ENCODE measurements at places on chromosomes 1 and 21.

DNA sequence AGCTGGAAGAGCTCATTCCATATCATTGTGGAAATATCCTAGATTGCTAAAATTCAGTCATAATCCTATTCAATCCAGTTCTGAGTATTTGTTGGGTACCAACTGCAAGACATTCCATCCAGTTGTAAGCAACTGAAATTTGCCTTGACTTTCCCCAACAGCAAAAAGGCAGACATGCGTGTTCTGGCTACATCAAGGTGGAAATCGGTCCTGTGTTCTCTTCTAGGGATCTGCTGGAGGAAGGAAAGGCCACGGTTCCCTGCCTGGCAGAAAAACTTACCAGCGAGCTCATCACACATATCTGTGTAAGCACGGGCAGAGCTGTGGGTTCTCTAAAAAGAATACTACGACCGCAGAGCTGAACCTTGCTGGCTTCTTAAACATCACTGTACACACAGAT, 17.5 kb downstream of the MX1 start:
- no peak for DNase-seq

DNA sequence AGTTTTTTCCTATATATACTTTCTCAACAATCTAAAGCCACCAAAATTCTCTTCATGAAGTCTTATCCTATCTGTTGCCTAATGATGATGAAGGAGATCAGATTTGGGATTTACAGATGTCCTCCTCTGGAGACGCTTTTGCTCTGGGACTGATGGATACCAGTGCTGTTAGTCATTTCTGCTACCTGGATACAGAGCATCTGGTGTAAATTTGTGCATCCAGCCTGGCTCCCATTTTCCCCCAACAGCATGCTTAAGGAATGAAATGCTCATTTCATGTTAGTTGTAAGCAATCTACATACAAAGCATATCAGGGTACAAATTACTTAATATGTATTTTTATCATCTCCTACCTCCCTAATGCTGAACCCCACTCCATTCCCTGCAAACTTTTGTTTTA, 57.7 kb downstream of the HNRNPR start:
- DNase-seq: no peak

DNA sequence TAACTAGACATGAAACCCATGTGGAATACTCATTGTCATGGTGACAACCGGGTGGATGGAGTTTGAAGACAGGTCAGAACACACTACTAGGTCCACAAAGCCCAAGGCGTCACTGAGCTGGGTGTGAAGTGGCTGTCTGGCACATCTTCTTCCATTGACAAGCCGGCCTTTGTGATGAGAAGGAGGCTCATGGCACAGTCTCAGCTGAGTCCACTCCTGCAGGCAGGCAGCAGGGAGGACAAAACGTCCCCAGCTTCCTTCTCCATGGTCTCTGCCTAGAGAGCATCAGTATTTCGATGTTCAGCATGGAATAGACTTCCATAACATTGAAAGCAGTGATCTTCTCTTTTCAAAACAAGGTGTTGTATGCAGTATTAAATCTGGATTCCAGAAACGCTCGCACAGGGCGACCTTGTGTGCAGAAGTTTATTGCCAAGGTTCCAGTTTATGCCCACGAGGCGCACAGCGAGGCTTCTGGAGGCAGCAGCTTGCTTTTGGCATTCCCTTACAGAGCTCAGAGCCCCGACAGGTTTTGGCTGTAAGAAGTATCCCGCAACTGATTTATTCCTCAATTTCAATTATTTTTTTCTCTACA, 104.2 kb downstream of the SIM2 start:
- DNase-seq: no peak

DNA sequence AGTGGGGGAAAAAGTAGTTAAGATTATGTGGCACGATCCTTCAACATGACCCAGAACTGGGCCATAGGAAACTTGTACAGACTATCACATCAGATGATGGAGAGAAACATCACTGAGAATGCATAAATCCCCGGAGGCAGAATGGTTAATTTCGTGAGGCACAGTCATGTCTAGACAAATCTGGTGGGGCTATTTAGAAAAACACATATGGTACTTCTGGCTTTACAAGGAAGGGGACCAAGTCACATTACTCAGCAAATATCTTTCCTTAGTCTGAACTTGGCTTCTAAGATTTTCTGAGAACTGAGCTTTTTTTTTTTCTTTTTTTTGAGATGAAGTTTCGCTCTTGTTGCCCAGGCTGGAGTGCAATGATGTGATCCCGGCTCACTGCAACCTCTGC, 9.2 kb upstream of the UQCRHL start:
- no peak for DNase-seq

DNA sequence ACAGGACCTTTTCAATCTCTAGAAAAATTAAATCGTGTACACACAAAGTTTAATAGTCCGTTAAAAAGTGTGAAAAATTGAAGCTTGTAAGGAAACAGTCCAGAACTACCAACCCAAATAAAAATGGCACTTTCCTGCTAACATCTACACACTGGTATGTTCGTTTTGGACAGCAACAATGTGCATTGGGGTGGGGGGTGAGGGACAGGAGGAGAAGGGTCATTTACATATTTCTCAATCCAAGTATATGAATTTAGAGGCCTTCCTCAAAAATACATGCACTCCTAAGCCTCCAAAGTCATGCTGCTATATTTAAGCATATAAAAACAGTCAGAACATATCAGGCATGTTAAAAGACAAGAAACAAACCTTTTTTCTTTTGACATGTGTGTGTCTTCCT, 2.5 kb downstream of the PPP1R15B start:
- DNase-seq: no peak

- no peak for DNase-seq
Measured at GRCh38 chr21:32934829-32935228, 90.9 kb upstream of the OLIG2 start.

GRCh38 chr1:10960411-10961299, 51.8 kb upstream of the TARDBP start:
- DNase-seq: peak; percentile 76

DNA sequence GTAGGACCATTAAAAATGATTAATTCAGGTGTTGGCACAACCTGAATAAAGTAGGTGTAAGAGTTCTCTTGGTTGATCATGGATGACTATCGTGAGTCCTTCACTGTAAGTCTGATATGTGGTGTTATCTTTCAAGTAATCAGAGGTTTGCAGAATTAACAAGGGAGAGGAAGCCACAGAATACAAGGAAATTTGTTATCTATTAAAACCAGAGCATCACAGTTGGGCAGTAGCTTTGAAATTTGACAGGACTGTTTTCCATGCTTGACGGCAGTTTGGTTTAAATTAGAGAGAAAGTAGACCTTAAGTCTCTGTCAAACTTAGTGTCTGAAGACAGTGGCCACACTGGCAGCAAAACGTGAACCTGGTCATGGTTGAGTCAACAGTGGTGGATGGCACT, 139.5 kb upstream of the KCNK2 start:
- no peak for DNase-seq

- no peak for DNase-seq
Measured at GRCh38 chr1:65795311-65795710, 2.6 kb downstream of the PDE4B start.

Data from T-helper 9 cell (primary cell).